Head of caudate nucleus (tissue), 42 donors: ENCODE measurements at places on chromosomes 4 and X.

DNA sequence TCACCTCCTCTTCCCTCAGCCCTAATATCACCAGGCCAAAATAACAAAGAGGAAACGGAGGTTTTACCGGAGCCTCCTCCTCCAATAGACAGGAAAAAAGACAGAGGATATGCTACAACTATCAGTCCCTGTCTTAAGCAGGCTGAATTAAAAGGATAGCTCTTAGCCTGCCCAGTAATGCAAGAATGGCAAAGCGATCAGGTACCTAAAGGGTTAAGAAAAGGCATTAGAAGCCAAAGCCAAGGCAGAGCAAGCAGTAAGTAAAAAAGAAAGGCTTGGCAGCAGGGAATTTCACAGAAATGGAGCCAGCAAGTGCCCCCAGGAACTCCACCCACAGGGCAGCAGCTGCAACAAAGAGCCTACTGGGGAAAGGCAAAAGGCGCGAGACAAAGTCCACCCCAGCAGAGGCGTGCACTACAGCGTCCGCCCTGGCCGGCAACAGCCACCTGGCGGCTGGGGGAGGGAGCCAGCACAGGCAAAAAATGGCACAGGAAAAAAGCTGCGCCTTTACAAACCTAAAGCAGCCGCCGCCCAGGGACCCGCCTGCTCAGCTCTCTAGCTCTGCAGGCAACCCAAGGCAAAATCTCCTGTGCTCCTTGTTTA, 220.6 kb upstream of the ZC4H2 start:
- DNase-seq = peak; percentile 12

- DNase-seq = no peak
Measured at GRCh38 chr4:89336818-89337420, 29.3 kb upstream of the GPRIN3 start.

GRCh38 chr4:186497043-186497442, 58.3 kb downstream of the MTNR1A start:
- DNase-seq = no peak

GRCh38 chr4:153156263-153156662, 48.0 kb upstream of the TRIM2 start:
- no peak for DNase-seq
